ENCODE measurements at places on chromosomes 16 and 17.

- no peak for DNase-seq
These were observed 16.2 kb downstream of the MARCHF10 start for GRCh38 chr17:62791767-62792446.

DNA sequence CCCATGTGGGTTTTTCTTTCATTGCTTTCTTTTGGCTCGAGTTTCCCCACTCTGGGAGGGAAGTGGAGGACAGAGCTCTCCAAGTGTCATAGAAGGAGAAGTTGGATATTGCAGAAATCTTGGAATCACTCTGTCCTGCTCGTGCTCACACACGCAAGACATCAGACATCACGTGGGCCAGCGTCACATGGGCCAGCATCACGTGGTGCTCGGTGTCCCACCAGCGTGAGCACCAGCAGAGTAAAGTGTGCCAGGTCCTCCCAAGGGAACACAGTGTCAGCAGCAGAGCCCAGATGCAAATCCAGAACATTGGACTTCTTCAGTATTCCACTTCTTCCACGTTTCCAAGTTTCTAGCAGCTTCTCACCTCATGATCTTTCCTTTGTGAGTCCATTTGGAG is 327.0 kb downstream of the FOXL1 start:
- no peak for DNase-seq

DNA sequence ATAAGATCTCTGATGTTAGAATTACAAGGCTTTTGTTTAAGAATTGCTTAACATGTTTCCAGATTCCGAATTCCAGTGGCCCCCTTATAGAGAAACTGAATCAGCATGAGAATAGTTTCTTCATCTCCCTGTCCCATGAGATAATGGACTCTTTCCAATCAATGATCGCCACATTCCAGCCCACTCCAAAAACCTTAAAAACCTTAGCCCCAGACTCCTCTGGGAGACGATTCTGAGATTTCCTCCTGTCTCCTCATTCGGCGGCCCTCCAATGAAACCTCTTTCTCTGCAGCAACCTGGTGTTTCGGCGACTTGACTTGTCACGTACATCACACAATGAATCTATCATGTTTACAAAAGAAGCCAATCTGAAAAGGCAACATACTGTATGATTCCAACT is 197.1 kb upstream of the PSMD7 start:
- DNase-seq: no peak

GRCh38 chr17:1724869-1725641 is 551 bp downstream of the WDR81 start:
- no peak for DNase-seq

DNA sequence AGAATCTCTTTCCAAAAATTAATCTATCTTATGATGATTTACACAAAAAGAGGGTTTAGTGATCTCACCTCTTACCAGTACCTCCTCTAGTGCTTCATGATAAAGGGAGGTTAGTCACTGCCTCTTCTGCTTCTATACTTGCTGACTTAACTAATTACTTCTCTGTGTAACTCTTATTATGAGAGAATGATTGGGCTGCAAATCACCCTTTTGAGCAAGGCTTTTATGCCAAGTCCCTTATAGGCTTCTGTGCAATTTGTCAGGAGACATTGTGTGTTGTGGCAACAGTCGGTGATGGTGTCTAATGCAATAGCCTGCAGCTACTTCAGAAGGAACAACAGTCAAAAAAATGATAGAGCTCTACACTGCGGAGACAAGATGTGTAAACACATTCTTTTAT is 1568.1 kb upstream of the GOT2 start:
- DNase-seq: no peak

- DNase-seq: no peak
These were observed 228.6 kb downstream of the ZFHX3 start for GRCh38 chr16:72819345-72819744.

DNA sequence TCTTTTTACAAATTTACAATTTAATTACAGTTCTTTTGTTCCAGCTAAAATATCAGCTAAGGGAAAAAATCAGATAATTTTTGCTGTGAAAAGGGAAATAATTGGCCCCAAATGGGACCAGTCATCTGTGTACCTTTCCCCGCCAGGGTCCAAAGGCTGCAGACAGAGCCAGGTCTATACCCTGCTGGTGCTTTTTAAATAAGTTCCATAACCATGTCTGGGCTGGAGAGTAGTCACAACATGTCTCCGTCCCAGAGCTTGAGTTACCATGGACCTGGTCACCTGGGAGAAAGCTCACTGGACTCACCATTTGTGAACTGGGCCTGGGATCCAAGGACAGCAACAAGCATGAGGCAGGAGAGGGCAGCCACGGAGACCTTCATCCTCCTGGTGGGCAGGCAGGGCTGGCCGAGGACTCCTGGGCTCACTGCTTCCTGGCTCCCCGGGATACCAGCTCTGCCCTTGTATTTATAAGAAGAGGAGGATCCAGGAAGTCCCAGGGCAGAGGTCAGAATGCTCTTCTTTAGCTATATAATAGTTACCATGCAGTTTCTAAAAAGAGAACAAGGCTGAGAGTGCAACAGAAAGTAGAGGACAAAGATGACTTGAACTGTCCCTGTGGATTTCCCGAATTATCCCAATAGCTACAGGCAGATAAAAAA is at the start of gene CCL15:
Gene CCL15 (minus strand): TSS at position 444 of the 662 bp plus-strand sequence. CDS start 61 bp downstream, at position 383.
- no peak for DNase-seq

- DNase-seq: no peak
These were observed 24.2 kb upstream of the ABCA9 start for GRCh38 chr17:69084911-69085310.
